ENCODE measurements at places on chromosomes 12 and 14. TPM values are rescaled to one million over a fixed set of nuclear protein-coding genes. Genes with fewer than 3 reads are reported as not detected.

GRCh38 chr12:96861656-96862055, 45.4 kb upstream of the NEDD1 start:
- no peaks in the 10 kb centered on the region for H3K36me3 ChIP-seq
- no peak overlapping the region for H3K27ac ChIP-seq
- peaks cover 3% of the 10 kb centered on the region for H3K27me3 ChIP-seq

GRCh38 chr12:2640709-2641108, 154.1 kb upstream of the FKBP4 start:
- no peak overlapping the region for H3K4me3 ChIP-seq
- H3K27ac ChIP-seq, result no peak overlapping the region
- no peaks in the 10 kb centered on the region for H3K36me3 ChIP-seq
- H3K4me1 ChIP-seq, result no peaks in the 10 kb centered on the region
- H3K27me3 ChIP-seq, result no peaks in the 10 kb centered on the region

- no peaks in the 10 kb centered on the region for H3K36me3 ChIP-seq
- no peak overlapping the region for H3K27ac ChIP-seq
- no peaks in the 10 kb centered on the region for H3K27me3 ChIP-seq
- no peak for DNase-seq
Observed at GRCh38 chr14:100634026-100634425, 46.8 kb upstream of the BEGAIN start.

GRCh38 chr14:75439989-75440388, 12.2 kb downstream of the JDP2 start:
- no peaks in the 10 kb centered on the region for H3K27me3 ChIP-seq
- H3K4me3 ChIP-seq, result no peak overlapping the region

DNA sequence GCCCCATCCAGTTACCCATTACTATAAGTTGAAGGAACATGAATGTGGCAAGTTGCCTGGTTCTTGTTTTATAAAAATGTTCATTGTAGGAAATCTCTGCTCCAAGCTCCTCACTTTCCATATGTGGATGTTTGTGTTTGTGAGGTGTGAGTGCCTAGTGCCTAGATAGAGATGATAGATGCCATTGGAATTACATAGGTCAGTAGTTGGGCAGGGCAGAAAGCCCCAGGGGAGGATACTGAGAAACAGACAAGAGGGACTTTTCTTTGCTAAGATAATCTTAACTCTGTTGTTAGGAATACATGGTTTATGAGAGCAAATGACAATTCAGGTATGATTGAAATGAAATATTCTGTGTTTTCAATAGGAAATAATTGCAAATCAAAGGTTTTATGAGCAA, 226.3 kb upstream of the GRIP1 start:
- H3K4me3 ChIP-seq, result no peak overlapping the region
- H3K4me1 ChIP-seq, result no peaks in the 10 kb centered on the region
- 0 out of 2 replicates have a peak, but pooled peaks cover 2% of the 10 kb centered on the region for H3K27me3 ChIP-seq
- H3K27ac ChIP-seq, result no peak overlapping the region
- DNase-seq, result no peak

DNA sequence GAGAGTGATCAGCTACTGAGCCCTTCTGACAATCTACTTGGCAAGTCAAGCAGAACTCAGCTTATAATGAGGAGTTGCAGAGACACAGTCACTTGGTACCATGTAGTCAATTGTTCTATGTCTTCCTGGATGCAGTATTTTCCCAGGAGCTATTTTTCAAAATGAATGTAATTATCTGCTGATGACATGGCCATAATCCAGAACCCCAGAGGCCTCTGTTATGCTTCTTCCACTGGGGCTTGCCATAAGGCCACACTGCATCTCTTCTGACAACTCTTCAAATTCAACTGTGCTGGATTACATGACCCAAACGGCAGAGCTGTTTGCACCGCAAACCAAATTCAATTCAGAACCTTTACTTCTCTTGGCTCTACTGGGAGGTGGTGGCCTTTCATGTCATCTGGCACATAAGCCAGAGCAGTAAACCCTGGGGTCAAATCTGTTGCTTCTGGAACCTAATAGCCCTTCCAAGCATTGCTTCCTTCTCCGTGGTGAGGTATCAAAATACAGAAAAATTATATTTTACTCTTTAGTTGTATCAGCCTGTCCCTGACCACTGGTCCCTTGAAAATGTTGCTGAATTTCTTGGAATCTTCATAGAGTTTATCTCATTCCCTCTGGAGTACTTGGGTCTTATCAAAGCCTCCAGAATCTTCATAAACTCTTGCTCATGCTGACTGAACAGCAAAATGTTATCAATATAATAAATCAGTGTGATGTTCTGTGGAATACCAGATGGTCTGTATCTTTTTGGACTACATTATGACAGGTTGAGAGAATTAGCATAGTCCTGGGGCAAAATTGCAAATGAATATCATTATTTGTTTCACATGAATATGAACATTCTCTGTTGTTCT, 79.4 kb upstream of the DCN start:
- no peak for DNase-seq
- no peak overlapping the region for H3K4me3 ChIP-seq
- no peak overlapping the region for H3K27ac ChIP-seq
- no peaks in the 10 kb centered on the region for H3K4me1 ChIP-seq
- H3K27me3 ChIP-seq, result no peaks in the 10 kb centered on the region
- no peaks in the 10 kb centered on the region for H3K36me3 ChIP-seq

GRCh38 chr12:7501031-7501588, 2.5 kb downstream of the CD163 start:
- no peaks in the 10 kb centered on the region for H3K27me3 ChIP-seq
- no peak overlapping the region for H3K27ac ChIP-seq
- H3K36me3 ChIP-seq, result no peaks in the 10 kb centered on the region
- no peak for DNase-seq
- no peak overlapping the region for H3K4me3 ChIP-seq

- H3K36me3 ChIP-seq, result no peaks in the 10 kb centered on the region
- no peaks in the 10 kb centered on the region for H3K27me3 ChIP-seq
- no peak overlapping the region for H3K27ac ChIP-seq
- no peak overlapping the region for H3K4me3 ChIP-seq
- H3K4me1 ChIP-seq, result no peaks in the 10 kb centered on the region
Observed at GRCh38 chr12:73529231-73529630, 1008.4 kb upstream of the ATXN7L3B start.

PLEKHD1 gene
- 0.08 TPM for total RNA-seq

CPNE6 gene
- not detected for total RNA-seq

CLEC6A gene
- total RNA-seq, result not detected

OASL gene
- 21.1 TPM for total RNA-seq

CD163 gene
- 0.64 TPM for total RNA-seq

TAS2R43 gene
- total RNA-seq, result 0.36 TPM

GPHN gene
- 26.6 TPM for total RNA-seq

SYNJ2BP gene
- total RNA-seq, result 13.6 TPM

B4GALNT1 gene
- 48.6 TPM for total RNA-seq

Measured in Panc1 (cell line).